Stimulated activated CD8-positive, alpha-beta memory T cell treated with anti-CD3 and anti-CD28 coated beads, Interleukin-12 subunit alpha, Interleukin-12 subunit beta, amount 100 ng/mL, for 4 hours (primary cell): ENCODE measurements at places on chromosomes 6 and 20.

GRCh38 chr20:57573242-57573641, 12.3 kb downstream of the PCK1 start:
- DNase-seq: no peak

DNA sequence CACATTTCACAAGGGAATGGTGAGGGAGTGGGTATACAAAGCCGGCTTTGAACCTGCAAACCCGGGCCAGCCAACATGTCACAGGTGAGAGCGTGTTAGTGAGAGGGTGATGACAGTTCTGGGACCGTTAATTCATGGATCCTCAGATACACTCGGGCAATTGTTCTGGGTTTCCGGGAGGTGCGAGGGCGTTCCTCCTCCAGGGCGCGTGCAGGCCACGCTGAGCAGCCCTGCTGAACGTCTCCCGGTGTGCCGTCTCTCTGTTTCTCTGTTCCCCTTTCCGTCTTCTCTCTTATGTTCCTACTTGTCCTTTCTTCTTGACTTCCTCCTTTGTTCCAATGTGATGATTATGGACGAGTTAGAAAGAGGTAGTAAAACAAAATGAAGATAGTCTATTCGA, 130.0 kb upstream of the GMDS start:
- no peak for DNase-seq

- no peak for DNase-seq
Measured at GRCh38 chr20:47038566-47039560, 144.2 kb downstream of the EYA2 start.

GRCh38 chr20:32438331-32438858, 80.3 kb downstream of the ASXL1 start:
- DNase-seq: no peak

GRCh38 chr6:36066817-36067216, 39.2 kb downstream of the MAPK14 start:
- DNase-seq: no peak

DNA sequence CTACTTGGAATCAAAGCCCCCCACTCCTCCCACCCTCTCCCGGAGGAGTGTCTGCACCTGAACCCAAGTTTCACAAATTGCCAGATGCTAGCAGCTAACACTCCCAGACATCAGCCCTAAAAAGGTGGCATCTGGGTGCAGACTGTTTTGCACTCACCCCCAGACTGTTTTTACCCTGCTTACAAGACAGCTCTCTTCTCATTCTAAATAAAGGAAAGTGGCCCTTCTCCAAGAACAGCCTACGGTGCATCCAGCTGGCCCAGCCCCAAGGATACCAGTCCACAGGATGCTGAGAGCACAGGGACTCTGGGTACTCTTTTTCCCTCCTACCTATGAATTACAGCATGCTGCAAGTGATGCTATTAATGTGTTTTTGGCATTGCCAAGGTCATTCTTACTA, 842.0 kb upstream of the FLRT3 start:
- no peak for DNase-seq

DNA sequence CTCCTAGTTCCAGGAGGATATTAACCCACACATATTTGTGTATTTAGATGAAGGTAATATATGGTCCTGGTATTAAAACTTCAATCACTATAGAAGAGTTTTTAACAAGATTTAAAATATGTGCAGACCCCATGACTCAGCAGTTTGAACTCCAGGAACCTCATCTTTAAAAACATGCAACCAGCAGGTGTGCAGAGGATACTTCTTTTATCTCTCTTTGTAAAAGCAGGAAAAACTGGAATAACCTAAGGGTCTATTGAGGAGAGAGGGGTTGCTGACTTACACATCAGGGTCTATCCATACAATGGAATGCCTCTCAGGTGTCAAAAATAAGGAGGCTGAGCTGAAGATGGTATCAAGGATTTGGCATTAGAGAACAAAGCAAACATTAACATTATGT, 36.9 kb upstream of the TFAP2C start:
- no peak for DNase-seq

DNA sequence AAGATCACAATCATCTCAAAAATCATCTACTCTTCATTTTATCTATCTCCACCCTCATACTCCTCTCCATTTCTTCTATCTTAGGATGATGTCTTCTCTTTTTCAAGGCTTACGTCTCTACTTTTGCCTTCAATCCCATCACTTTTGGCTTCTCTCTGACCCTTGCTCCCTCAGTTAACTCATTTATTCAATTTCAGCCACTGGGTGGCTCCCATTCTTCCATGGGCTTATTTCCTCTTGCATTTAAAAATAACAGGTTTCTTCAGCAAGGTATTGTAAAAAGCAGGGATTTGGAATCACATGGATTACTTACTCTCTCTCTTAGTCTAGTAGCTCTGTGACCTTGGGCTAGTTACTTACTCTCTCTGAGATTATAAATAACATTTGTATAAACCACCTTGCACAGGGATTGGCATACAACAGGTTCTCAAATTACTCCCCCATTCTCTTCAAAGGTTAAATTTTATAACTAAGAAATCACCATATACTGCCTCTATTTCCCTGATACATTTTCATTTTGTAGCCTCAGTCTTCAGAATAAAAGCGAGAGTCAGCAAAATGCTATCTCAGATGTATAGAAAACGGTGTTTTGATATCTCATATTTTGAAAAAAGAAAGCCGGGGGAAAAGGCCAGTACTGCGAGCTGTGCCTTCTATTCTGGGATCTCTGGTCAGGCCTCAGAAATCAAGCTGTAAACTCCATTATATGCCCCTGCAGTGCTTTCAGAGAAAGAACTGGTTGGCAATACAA, 5.5 kb downstream of the ZSCAN12 start:
- DNase-seq: no peak

DNA sequence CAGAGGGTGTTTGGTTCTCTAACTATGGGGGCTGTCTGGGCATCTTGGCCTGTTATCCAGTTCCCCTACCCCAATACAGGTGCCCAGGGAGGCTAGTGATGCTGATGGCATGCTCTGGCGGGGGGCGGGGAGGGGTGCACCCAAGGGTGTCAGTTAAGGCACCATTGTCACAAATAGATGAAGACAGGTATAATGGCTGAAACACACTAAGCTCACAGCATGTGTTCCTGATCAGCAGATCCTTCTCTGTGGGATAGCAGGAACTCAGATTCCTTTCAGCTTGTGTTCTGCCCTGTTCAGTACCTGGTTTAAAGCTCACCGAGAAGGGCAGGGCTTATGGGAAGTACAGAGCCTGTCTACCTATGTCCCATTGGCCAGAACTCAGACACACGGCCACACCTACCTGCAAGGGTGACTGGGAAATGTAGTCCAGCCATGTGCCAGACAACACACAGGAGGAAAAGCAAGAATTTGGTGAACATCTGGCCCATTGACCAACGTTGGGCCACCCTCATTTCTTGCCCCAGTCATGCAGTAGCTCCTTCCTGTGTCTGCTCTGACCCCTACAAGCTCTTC, 3.4 kb upstream of the RSPO4 start:
- no peak for DNase-seq

DNA sequence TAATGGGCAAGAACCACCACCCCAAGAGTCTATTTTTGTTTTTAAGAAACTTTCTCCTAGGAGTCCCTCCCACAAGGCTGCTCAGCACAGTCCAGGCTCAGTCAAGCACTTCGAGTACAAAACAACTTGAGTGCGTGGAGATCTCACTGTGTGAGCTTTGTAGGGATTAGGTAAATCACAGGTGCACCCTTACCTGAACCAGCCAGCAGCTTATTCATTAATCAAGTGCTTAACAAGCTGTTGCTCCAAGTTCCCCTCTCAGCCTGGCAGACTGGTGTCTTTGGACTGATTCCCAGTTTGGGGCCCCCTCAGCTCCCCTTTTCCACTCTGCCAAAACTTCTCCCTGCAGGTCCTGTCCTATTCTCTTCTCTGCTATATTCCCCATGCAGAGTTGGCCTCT, 133.1 kb downstream of the LY86 start:
- DNase-seq: no peak

- no peak for DNase-seq
Measured at GRCh38 chr20:25485872-25486271, 78.4 kb downstream of the GINS1 start.

DNA sequence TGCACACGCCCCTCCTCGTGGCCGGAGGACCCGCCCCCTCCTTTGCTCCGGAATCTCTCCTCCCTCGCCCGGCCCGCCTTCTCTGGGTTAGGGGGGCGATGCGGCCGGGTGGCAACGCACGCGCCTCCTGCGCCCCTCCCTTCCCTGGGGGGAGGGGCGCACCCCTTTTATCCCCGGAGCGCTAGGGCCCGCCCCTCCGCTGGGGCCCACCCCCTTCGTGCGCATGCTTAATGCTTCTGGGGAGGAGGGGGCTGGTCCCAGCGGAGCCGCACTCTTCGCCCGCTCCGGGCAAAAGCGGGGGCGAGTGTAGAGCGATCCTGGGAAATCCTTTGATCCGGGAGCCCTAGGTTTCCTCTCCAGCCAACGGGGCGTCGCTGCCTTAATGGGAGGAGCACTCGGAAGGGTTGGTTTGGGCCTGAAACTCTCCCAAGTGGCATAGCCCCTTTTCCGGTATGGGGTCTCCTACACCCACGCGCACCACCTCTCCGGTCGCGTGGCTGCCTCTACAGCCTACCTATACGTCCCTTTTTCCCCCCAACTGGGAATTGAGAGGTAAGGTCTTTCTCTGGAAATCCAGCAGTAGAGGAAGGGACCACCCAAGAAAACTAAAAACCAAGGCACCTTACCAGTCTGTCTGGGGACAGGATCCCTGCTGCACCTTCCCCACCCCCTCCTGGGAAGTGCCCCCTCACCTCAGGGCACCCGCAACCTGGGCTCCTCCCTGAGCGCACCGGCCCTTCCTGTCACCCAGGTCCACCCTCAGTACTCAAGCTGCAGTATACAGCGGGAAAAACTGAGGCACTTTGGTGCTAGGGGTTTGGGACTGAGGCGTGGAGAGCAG, 2.1 kb downstream of the SOX12 start:
- DNase-seq: peak; percentile 66

- DNase-seq: no peak
Measured at GRCh38 chr20:21020659-21021471, 85.3 kb downstream of the LINC00237 start.

GRCh38 chr20:12808006-12808567, 200.7 kb upstream of the SPTLC3 start:
- no peak for DNase-seq

GRCh38 chr6:131937703-131938631, 13.2 kb downstream of the CCN2 start:
- no peak for DNase-seq

DNA sequence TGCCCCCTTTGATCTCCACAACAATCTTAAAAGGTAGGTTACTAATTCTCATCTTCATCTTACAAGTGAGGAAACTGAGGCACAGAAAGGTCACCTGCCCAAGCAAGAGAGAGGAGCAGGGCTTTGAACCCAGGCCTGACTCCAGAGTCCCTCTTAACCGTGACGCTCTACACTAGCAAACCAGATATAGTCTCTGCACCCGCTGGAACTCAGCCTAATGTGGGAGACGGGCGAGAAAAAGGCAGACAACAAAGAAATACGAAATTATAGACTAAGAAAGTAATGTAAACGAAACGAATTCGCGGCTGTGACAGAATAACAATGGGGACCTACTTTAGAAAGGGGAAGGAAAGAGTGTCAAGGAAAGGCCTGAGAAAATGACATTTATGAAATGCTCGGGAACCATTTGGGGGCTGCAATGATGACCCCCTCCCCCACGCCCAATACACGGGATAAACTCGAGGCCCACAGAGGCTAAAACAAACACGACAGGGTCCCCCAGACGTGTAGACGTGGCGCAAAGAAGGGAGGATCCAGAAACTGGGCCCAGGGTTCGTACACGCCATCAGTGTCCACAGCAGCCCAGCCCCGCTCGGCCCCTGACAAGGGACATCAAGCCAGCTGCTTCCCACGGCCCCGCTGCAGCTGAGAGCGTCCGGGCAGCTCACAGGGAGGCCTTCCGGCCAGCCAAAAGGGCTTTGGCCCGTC, 637 bp downstream of the TRPC4AP start:
- no peak for DNase-seq
